ENCODE measurements at places on chromosomes 16 and 17.

GRCh38 chr17:10435096-10435495, 13.3 kb upstream of the MYH8 start:
- no peak for DNase-seq

DNA sequence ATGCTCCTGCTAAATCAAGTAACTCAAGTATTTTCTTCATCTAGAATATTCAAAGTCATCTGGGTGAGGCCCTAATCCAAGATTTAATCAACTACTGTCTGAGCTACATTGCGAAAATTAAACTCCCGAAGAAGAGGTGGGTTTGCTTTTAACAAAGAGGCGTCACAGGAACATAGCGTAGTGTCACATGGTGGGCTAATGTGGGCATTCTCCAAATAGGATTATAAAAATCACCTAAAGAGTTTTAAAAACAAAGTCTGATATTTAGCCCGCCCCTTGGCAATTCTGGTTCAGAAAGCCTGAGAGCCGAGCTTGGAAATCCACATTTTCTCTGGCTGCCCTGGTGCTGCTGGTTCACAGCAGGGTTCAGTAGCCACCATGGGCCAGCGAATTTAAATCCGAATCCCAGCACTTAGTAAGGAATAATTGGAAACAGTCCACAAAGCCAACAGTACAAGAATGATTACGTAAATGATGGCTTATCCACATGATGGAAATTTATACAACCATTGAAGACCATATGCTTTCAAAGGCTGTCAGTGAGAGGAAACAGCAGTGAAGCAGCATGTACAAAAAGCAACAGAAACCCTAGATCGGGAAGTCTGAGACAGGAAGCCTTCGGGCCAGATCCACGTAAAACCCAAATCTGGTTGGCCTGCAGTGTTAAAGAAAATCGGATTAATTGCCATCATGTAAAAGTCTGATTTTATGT, 8.8 kb downstream of the PMM2 start:
- DNase-seq = no peak

- no peak for DNase-seq
Measured at GRCh38 chr17:59757470-59757869, 50.0 kb downstream of the VMP1 start.

DNA sequence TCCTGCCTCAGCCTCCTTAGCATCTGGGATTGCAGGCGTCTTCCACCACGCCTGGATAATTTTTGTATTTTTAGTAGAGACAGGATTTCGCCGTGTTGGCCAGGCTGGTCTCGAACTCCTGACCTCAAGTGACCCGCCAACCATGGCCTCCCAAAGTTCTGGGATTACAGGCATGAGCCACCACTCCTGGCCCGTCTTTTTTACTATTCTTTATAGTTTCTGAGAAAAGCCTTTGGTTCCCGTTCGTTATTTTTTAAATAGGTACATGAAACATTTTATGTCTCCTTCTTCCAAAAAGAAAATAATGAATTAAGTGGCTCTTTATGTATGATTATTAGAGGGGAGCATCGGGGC, 570 bp upstream of the BCO1 start:
- no peak for DNase-seq

DNA sequence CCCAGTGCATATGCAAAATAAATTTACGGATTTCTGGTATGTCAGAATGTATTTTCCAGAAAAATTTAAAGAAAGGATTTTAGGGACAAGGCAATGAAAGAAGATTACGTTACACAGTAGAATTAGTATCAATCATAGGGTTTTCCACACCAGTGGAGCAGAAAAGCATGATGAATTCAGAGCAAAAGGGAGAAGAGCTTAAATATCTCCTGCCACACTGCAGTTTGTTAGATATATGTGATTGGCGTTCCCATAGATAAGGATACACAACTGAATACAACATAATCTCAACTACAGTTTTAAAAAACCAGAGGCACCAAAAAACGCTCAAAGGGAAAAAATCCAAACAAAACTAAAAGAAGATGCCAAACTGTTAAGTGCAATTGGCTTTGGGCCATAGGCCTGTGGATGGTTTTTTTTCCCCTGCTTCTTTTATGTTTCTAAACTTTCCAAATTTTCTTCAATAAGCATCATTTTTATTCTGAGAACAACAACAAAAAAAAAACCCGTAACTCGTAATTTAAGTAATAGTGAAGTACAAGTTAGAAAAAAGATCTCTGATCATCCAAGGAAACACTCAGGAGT, 22.3 kb downstream of the MARF1 start:
- DNase-seq = no peak
